Fibroblast of the conjunctiva (primary cell): ENCODE measurements at places on chromosomes 5 and 9.

GRCh38 chr5:149540089-149540488, 11.2 kb downstream of the CSNK1A1 start:
- DNase-seq, result no peak

DNA sequence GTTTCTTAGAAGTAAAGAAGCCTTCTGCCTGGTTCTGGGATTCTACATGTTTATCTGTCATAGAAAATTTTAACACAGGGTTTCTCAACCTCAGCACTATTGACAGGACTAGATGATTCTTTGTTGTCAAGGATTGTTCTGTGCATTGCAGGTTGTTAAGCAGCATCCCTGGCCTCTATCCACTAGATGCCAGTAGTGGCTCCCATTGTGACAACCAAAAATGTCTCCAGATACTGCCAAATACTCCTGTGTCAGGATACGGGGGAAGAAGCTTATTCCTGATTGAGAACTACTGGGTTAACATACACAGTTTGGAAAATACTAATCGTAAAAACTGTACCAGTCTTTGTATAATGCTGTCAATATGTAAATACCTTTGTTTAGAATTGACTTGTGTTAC, 167.1 kb downstream of the NIPBL start:
- DNase-seq, result no peak

DNA sequence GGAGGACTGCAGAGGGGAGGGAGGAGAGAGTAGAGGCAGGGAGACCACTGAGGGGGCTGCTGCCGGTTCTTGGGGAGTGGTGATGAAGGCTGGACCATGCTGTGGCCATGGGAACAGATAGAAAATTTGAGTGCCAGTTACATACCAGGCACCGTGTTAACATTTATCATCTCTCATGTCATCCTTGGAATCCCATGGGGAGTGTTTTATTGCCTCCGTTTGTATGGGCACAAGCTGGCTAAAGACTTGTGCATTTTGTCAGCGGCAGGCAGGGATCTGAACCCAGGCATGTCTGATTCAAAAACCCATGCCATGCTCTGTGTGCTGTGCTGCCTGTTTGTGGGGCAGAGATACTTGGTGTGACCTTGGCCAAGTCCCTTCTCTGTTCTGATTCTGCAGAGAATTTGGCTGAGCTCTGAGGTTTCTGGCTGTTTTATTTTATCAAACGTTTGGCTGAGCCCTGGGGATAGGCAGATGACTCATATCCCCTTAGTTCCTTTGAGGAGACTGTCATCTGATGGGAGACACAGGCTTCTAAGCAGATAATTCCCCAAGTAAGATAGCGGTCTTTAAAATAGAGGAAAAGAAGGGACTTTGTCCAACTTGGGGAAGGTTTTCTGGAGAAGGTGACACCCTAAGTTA, 22.2 kb downstream of the COL27A1 start:
- no peak for DNase-seq

DNA sequence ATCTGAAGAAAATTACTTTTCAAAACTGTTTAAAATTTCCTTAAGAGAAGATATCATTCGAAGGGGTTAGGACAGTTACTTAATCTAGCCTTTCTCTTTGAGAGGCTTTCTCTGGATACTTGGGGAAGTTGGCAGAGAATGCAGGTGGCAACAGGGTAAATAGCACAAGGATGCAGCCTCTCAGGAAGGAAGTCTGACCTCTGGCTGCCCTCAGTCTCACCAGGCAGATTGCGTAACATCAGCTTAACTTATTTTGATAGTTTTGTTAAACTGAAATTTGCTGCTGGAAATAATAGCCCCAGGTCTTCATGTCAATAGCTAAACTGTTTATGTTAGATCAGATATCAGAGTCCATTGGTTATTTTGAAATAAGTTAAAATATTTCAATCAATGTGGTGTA, 20.4 kb downstream of the CCDC192 start:
- no peak for DNase-seq

GRCh38 chr5:35518104-35518503, 99.6 kb upstream of the SPEF2 start:
- DNase-seq, result no peak

- DNase-seq, result peak; percentile 27
Measured at GRCh38 chr9:116717150-116717549, 30.0 kb downstream of the TRIM32 start.

GRCh38 chr9:68947842-68948569, 65.9 kb downstream of the PRKACG start:
- DNase-seq, result no peak

DNA sequence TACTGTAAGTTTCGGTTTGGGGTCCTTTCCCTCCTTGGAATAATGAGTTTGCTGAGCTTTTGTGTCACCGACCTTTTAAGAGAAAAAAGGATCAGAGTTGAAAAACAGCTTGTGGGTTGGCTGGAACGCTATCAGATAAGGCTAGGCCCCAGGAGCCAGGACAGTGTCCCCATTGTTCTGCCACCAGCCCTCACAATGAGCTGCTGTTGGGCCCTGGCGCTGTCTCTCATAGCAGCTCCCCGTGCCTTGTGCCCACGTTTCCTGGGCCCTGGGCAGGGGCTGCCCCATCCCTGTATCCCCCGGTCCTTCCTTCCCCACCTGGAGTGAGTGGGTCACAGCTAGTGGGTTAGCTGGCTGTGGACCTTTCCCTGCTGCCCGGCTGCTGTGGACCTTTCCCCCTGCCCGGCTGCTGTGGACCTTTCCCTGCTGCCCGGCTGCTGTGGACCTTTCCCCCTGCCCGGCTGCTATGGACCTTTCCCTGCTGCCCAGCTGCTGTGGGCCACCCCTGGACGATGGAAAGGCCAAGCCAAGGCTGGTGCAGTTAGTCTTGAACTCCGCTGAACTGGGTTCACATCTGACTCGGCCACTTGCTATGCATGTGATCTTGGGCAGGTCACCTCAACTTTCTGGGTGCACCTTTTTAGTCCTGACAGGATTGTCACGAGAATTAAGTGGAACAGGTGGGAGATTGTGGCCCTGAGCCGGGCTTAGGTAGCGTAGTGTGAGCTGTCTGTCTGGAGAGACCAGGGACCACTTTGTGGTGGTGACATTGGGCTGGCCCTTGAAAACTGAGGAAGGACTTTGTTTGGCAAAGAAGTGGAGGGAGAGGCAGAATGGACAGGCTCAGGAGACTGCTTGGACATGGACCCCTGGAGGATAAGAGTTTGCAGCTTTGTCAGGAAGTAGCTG, 99.5 kb downstream of the DAB2IP start:
- no peak for DNase-seq

GRCh38 chr5:126872561-126873354, 95.8 kb downstream of the LMNB1 start:
- no peak for DNase-seq

DNA sequence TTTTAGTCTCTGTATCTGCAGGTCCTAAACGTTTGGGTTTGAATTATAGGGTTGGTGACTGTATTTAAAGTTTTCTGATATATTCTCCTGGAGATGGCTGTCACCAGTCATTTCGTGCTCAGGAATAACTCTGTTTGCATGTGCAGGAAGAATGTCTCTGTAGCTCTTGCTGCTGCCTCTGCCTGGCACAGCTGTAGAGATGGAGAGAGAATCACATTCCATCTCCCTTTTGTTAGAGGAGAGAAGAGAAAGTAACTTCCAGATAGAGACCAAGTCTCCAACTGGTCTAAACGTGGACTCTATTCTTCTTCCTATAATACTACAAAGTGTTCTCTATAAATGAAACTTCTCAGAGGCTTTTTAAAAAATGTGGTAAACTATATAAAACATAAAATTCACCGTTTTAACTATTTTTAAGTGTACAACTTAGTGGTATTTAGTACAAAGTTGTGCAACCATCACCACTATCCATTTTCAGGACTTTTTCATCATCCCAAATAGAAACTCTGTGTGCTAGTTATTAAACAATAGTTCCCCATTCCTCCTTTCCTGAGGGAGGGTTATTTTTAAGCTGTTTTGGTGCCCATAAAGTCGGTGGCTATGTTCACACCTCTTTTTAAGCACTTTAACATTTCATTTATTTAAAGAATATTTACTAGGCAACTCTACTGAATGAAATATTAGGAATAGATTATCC, 20.7 kb upstream of the STARD4 start:
- DNase-seq, result no peak

DNA sequence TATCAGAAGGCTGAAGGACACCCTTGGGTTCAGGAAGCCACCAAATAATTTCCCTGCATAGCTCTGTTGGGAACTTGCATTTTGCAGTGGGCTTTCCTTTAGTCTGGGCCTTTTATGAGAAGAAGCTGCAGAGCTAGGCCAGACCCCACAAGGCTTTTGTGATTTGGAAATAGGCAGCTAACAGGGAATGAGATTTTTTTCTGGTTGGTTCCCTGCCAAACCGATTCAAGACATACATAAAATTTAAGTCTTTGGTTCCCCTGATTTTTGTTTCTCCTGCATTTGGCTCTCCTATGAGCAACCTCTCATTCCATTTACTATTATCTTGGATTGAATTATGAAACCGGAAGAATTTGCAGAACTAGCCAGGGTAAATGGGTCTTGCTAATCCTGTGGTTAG, 81.5 kb upstream of the PTCH1 start:
- DNase-seq, result no peak

DNA sequence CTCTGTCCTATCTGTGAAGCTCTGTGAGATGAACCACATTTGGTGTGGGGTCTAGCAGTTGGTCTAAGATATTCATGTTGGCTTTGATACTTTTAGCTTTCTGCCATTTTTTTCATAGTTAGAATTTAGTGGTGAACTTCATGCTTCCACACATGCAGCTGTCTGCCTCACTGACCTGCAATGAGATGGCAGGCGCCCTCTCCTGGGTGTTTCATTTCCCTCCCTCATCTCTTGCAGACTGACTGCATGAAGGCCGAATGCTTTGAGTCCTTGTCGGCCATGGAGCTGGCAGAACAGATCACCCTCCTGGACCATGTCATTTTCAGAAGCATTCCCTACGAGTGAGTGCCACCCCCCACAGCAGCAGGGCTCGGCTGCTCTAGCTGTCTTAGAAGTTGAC, 26.1 kb upstream of the CKMT2 start:
- DNase-seq, result no peak

DNA sequence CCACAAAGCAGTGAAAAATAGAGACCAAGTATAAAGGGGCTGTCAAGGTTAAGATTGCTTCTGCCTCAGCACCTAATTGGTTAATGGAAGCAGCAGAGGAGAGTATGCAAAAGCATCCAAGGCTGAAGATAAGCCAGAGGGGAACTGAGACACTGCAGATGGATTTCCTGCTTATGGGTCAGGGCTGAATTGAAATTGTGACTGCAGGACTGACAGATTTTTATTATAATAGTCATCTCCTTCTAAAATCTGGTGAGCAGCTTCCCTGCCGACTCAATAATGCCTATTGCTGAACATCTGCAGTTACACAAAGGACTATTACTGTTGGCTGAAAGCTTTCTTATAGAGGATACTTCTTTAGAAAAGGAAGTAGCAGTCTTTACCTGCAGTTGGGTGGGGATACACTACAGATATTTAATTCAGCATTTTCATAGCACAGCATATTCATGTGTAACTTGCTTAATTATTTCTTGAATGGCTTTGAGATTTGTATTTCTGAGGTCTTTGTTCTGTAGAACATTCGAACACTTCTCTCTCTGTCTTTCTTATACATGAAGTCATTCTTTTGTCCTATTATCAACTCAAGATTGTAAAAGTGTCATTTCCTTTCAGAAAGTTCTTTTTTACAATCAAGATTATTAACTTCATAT, 363.0 kb upstream of the RIOK2 start:
- no peak for DNase-seq

DNA sequence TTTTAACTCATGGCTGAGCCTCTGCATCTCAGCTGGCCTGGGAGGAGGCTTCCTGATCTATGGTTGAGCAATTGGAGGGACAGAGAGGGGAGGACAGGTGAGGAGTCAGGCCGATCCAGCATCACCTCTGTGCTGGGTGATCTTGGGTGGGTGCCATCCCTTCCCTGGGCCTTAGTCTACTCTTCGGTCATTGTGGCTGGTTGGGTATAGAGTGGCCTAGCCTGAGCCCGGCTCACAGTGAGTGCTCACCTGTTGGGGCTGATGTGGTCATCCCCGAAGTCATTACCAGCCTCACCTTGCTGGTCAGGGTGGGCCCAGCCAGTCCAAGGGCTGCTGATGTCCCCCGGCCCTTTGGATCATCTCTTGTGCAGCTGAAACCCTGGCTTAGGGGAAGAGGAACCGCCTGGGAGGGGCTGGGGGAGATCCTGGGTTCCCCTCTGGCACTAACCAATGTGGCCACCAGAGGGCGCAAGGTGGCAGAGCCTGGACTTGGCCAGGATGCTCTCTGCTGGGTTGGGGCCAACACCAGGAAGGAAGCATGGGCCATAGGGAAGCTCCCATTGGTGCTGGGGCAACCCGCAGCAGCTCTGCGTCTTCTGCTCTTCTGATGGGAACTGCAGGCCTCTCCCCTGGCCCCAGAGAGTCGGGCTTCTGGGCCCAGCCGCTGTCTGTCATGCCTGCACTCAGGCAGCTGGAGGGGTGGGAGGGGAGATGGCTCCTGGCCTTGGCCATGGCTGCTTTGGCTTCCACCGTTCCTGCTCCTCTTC, 17.3 kb upstream of the ODF2 start:
- DNase-seq, result peak; percentile 64

GRCh38 chr9:8456344-8456743, 656.8 kb upstream of the DMAC1 start:
- no peak for DNase-seq

DNA sequence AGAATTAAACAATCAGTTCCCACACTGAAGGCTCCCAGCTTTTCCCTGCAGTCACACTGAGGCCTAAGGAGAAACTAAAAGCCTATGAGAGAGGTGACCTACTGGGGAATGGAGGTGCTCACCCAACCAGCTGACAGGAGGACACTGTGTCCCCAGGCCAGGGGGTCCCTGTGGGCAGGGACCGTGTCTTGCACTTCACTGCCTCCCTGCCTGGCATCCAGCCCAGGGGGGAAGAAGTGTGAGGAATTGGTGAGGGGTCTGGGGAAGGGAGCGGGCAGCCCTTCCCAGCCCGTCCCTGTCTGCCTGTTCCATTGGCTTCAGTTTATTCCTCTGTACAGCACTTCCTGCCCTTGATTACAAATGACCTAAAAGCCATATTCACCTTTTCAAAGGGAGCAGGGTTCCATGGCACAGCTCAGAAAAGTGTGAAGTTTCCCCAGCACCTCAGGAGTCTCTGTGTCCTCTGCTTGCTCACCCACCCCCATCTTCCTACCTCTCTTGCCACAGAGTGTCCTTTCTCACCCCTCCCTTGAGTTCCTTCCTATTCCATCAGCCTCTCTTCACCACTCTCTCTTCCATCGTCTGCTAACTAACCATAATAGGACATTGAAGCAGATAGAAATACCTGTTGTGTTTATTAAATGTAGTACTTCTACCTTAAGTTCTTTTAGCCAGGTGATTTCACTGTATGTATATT, 12.9 kb downstream of the OTULINL start:
- DNase-seq, result no peak

DNA sequence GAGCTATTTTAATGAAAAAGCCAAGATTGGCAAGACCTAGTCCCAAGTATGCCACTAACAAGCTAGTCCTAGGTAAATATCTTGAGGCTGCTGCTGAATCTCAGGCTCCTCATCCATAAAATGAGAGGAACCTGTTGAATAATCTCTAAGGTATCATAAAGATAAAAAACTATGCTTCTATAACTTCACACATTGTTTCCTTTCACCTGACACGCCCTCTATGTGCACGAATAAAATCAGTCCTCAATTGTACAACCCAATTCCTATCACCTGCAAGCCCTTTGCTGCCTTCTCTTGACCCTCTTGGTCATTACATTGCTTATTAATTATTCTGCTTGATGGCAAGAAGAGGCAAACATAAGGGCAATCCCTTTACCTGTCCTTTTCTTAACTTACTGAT, 69.9 kb downstream of the TRPM6 start:
- DNase-seq, result no peak

GRCh38 chr5:14501353-14502293, 80.0 kb upstream of the OTULINL start:
- DNase-seq, result no peak

- DNase-seq, result no peak
Measured at GRCh38 chr5:117614408-117614807, 1039.8 kb upstream of the SEMA6A start.
